ENCODE measurements at places on chromosomes 7 and 10.

- DNase-seq = no peak
These were observed 930.6 kb upstream of the ZNF722 start for GRCh38 chr7:63067897-63068585.

DNA sequence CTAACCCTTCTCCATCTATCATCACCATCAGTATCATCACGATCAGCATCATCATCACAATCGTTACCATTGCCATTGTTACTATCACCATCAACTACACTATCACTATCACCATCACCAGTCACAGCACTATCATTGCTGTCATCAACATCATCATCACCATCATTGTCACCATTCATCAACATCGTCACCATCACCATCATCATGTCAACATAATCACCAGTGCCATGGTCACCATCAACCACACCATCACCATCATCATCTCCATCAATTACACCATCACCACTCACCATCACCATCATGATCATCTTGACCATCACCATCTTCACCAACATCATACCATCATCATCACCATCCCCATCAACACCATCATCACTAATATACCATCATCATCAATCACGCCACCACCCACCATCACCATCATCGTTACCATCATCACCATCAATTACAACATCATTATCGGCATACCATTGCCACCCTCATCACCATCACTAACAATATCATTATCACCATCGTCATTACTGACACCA, 66.5 kb downstream of the TNS3 start:
- DNase-seq = no peak

GRCh38 chr10:117622471-117623184, 80.1 kb downstream of the EMX2 start:
- no peak for DNase-seq

- no peak for DNase-seq
These were observed 16.9 kb downstream of the PCGF6 start for GRCh38 chr10:103333934-103334520.

- DNase-seq = no peak
These were observed 93.5 kb upstream of the ZNF804B start for GRCh38 chr7:88665892-88666514.

DNA sequence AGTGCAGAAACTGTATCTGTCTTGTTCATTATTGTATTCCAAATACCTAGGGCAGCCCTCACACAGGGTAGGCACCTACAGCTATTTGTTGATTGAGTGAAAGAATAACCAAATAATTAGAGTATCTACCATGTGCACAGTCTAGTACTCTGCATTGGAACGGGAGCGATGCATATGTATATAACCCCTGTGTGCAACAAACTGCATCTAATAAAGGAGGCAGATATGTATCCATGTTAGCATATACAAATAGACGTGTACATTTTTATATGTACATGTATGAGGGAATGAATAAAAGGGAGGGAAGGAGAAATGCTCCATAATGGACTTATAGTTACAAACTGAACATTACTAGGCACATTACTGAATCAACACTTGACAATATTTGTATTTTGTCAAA, 191.3 kb upstream of the PTPRZ1 start:
- DNase-seq = no peak

GRCh38 chr10:52474265-52474664, 160.2 kb downstream of the DKK1 start:
- DNase-seq = no peak
